ENCODE measurements at places on chromosomes 16 and 17.

- DNase-seq: no peak
These were observed 26.3 kb downstream of the SMURF2 start for GRCh38 chr17:64635647-64636305.

- DNase-seq: no peak
These were observed at the start of gene CPNE7 for GRCh38 chr16:89575247-89576152. CPNE7 (plus strand) TSS chr16:89575758; CDS start chr16:89575898, 140 bp downstream.

DNA sequence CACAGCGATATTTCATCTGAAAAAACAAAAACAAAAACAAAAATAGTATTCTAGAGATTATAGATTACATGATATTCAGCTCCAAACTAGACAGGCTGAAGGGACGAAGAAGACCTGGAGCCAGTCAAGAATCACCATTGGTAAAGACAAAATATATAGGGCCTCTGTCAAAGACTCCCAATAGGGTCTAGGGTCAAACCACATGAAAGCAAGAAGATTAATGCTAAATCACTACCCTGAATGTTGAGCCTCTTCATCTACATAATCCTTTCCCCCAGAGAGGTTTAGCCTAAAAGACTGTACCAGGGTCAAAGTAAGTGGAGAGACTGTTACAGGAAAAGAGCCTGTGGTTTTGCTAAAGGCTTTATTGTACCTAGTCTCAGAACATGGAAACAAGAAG is 10.8 kb upstream of the NME1 start:
- no peak for DNase-seq

DNA sequence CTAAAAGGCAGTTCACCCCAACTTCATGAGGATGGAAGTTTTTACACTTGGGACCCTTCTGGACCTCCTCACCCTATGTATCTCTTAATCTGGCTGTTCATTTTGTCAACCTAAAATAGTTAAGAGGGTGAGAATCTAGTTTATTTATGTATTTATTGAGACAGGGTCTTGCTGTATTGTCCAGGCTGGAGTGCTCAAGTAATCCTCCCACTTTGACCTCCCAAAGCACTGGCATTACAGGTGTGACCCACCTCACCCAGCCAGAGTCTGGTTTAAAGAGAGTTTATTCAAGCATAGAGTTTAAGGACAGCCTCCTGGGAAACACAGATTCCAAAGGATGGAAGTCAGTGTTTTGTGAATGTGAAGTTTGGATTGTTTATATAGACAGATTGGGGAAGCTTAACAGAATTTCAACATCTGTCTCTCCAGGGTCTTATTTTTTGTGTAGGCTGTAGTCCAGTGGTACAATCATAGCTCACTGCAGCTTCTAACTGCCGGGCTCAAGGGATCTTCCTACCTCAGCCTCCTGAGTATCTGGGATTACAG is 8.0 kb upstream of the APPBP2 start:
- DNase-seq: no peak

- no peak for DNase-seq
These were observed 237.7 kb downstream of the SEC14L1 start for GRCh38 chr17:77378318-77379064.

- DNase-seq: no peak
These were observed 187.0 kb upstream of the CDH13 start for GRCh38 chr16:82439678-82440293.

GRCh38 chr17:82092094-82092586 is 5.9 kb downstream of the FASN start:
- DNase-seq: no peak

DNA sequence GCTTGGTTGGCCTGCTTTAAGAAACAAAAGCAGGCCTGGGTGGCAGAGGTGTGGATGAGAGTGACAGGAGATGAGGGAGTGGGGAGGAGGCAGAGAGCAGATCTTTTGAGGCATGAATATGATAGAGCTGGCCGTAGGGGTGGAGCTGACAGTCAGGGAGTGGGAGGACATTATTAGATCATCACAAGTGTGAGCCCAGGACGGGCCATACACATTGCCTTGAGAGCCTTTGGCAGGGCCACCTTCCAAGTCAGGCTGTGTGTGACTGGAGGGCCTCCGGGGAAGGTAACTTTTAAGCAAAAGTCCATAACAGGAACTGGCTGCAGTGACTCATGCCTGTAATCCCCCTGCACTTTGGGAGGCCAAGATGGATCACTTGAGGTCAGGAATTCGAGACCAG is 26.3 kb downstream of the GINS3 start:
- no peak for DNase-seq

- DNase-seq: no peak
These were observed 33.8 kb downstream of the ESRP2 start for GRCh38 chr16:68202091-68202519.

- DNase-seq: no peak
These were observed 58.7 kb downstream of the CMC2 start for GRCh38 chr16:80947708-80948625.

DNA sequence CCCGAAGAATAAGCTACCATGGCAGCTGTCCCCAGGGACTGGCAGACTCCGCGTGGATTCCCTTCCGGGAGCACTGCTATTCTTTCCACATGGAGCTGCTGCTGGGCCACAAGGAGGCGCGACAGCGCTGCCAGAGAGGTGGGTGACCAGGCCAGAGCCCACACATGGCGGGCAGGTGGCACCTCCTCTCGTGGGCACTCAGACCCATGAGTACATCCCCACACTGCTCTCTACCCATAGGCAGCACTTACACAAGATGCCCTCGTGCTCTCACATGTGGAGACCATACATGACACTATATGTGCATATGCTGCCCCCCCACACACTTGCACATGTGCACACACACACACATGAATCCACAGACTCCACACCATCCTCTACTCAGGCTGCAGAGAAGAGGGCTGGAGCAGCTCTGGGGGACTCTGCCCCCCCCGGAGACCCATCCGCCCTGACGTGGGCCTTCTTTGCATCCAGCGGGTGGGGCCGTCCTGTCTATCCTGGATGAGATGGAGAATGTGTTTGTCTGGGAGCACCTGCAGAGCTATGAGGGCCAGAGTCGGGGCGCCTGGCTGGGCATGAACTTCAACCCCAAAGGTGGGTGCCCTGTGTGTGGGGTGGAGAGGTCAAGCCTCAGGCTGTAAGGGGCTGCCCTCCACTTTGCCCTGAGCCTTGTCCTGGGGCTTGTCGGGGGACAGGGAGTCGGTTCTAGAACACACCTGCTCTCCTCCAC is 62.9 kb downstream of the MRC2 start:
- DNase-seq: no peak

DNA sequence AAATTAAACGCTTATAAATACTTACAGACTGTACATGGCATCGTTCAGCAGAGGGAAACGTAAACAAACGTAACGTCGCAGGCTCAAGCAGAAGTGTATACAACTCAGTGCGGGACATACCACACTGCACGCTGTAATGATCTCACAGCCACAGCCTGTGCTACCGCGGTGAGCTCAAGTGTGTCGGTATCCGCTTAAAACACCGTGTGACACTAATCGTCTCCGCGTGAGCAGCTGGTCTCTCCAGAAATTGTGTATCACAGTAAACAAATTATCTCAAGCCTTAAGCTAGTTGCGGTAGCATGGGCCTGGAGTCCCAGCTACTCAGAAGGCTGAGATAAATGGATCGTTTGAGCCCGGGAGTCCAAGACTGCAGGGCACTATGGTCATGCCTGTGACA is 115.3 kb downstream of the ANKRD11 start:
- no peak for DNase-seq

GRCh38 chr16:11738742-11739544 is 3.7 kb downstream of the TXNDC11 start:
- no peak for DNase-seq

GRCh38 chr16:167122-167690 is 1.4 kb downstream of the HBM start:
- DNase-seq: no peak

GRCh38 chr17:63601439-63602371 is 1.0 kb downstream of the TACO1 start:
- DNase-seq: no peak

DNA sequence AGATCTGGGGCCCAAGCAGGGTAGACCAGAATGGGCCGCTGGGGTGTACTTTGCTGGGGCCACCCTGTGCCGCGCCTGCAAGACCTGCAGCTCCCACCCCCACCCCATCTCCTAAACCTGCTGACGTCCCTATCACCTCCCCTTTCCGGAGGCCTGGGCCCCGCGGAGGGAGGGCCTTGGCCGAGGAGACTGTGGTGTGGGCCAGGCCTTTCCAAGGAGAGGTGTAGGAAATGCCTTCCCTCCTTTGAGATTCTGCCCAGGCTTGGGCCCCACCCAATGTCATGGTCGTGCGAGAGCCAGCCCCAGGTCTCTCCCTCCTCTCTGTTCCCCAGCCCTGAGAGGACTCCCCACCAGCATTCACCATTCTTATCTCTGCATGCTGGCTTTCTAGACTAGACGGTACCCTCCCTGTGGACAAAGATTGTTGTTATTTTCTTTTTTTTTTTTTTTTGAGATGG is 3.9 kb upstream of the WFIKKN2 start:
- no peak for DNase-seq

DNA sequence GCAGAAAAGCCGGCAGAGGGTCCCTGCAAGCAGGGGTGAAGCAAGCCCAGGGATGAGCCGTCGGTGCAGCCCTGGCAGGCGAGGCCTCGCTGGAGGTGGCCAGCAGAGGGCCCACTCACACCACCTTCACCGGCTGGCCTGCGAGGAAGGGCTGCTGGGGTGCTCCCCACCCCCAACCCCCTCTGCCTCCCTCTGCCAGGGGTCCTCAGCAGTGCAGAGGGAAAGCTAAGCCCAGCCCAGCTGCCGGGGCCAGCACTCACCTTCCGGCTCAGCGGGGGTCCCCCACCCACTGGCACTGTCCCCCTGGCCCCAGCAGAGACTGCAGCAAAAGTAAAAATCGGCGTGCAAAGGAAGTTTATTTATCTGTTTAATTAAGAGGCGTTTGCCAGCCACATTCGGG is 113.4 kb downstream of the ENGASE start:
- DNase-seq: no peak

- no peak for DNase-seq
These were observed 27.5 kb downstream of the GOSR2 start for GRCh38 chr17:46950342-46950996.

GRCh38 chr16:72164691-72165090 is 7.3 kb downstream of the PMFBP1 start:
- DNase-seq: no peak

- no peak for DNase-seq
These were observed 241.8 kb downstream of the C16orf95 start for GRCh38 chr16:87075319-87075860.
